ENCODE measurements at places on chromosomes 16 and 17. TPM values are rescaled to one million over a fixed set of nuclear protein-coding genes. Genes with fewer than 3 reads are reported as not detected.

MYL11 gene
- total RNA-seq, result not detected

CLEC19A gene
- total RNA-seq, result not detected

SRL gene
- 0.14 TPM for total RNA-seq

KRT36 gene
- total RNA-seq, result not detected

ASGR2 gene
- total RNA-seq, result not detected

JMJD8 gene
- total RNA-seq, result 53.4 TPM

OR1A2 gene
- total RNA-seq, result not detected

CLUH gene
- 66.2 TPM for total RNA-seq

BRIP1 gene
- 12.2 TPM for total RNA-seq

GABARAP gene
- 403 TPM for total RNA-seq

SLC5A2 gene
- not detected for total RNA-seq

SMIM5 gene
- not detected for total RNA-seq

CLDN7 gene
- 27.9 TPM for total RNA-seq

PERCC1 gene
- total RNA-seq, result not detected

HSPB9 gene
- total RNA-seq, result not detected

ZNF771 gene
- total RNA-seq, result 10.3 TPM

SLC46A1 gene
- total RNA-seq, result 1.8 TPM

KRTAP3-1 gene
- total RNA-seq, result not detected

TBX6 gene
- 0.60 TPM for total RNA-seq

PRDM7 gene
- total RNA-seq, result not detected

SEZ6L2 gene
- total RNA-seq, result 2.4 TPM

KIF2B gene
- total RNA-seq, result not detected

OTOP2 gene
- total RNA-seq, result not detected

KCNAB3 gene
- 2.4 TPM for total RNA-seq

TMC8 gene
- total RNA-seq, result 1.3 TPM

PPP4C gene
- 167 TPM for total RNA-seq

IGSF6 gene
- not detected for total RNA-seq

CDC42EP4 gene
- 18.8 TPM for total RNA-seq

ST6GALNAC2 gene
- total RNA-seq, result 1.7 TPM

TBC1D3G gene
- total RNA-seq, result not detected

CCL5 gene
- total RNA-seq, result not detected

KIF19 gene
- 0.84 TPM for total RNA-seq

CDH13 gene
- 124 TPM for total RNA-seq

SOX15 gene
- total RNA-seq, result 0.46 TPM

ITGA3 gene
- 93.8 TPM for total RNA-seq

SLC13A5 gene
- total RNA-seq, result not detected

HAP1 gene
- total RNA-seq, result 0.23 TPM

STH gene
- total RNA-seq, result not detected

ABCC12 gene
- not detected for total RNA-seq

CFAP97D1 gene
- total RNA-seq, result not detected

GSE1 gene
- total RNA-seq, result 14.2 TPM

AURKB gene
- total RNA-seq, result 104 TPM

DNASE1L2 gene
- total RNA-seq, result 1.0 TPM

TSPOAP1 gene
- not detected for total RNA-seq

ANKRD13B gene
- 22.8 TPM for total RNA-seq

TTLL6 gene
- total RNA-seq, result not detected

CHST4 gene
- total RNA-seq, result not detected

NEUROD2 gene
- not detected for total RNA-seq

ABCC1 gene
- total RNA-seq, result 71.4 TPM

TPSAB1 gene
- total RNA-seq, result not detected

NOTUM gene
- total RNA-seq, result not detected

ZNF629 gene
- 11.7 TPM for total RNA-seq

KRTAP16-1 gene
- not detected for total RNA-seq

YPEL3 gene
- 46.1 TPM for total RNA-seq
